ENCODE measurements at places on chromosomes 1 and 21. TPM values are rescaled to one million over a fixed set of nuclear protein-coding genes. Genes with fewer than 3 reads are reported as not detected.

LDLRAD1 gene
- polyA plus RNA-seq, result not detected

TNFRSF8 gene
- not detected for polyA plus RNA-seq

LGALS8 gene
- polyA plus RNA-seq, result 46.8 TPM

ZSWIM5 gene
- polyA plus RNA-seq, result 0.09 TPM

IRF6 gene
- 0.42 TPM for polyA plus RNA-seq

EVA1C gene
- 23.9 TPM for polyA plus RNA-seq

PDPN gene
- not detected for polyA plus RNA-seq

AGT gene
- polyA plus RNA-seq, result not detected

VCAM1 gene
- not detected for polyA plus RNA-seq

SLFNL1 gene
- not detected for polyA plus RNA-seq

ZNF648 gene
- not detected for polyA plus RNA-seq

BLACAT1 gene
- not detected for polyA plus RNA-seq

KCNE1 gene
- polyA plus RNA-seq, result not detected

KRTAP19-3 gene
- not detected for polyA plus RNA-seq

MTFR1L gene
- polyA plus RNA-seq, result 58.4 TPM

OR2G3 gene
- not detected for polyA plus RNA-seq

OR2W3 gene
- polyA plus RNA-seq, result not detected

PGBD5 gene
- not detected for polyA plus RNA-seq

EVI5 gene
- 0.21 TPM for polyA plus RNA-seq

TRAF3IP3 gene
- polyA plus RNA-seq, result 487 TPM

UTP25 gene
- 3.7 TPM for polyA plus RNA-seq

GPX7 gene
- 34.1 TPM for polyA plus RNA-seq

CAPN9 gene
- polyA plus RNA-seq, result not detected

HSD11B1 gene
- polyA plus RNA-seq, result 7.3 TPM

MAP1LC3C gene
- polyA plus RNA-seq, result not detected

RNU1-4 gene
- polyA plus RNA-seq, result not detected

TPTE gene
- polyA plus RNA-seq, result not detected

MYBPH gene
- polyA plus RNA-seq, result not detected

PROK1 gene
- not detected for polyA plus RNA-seq

INAVA gene
- 0.70 TPM for polyA plus RNA-seq

AMY1A gene
- polyA plus RNA-seq, result not detected

ICOSLG gene
- 4.1 TPM for polyA plus RNA-seq

CYP4A11 gene
- polyA plus RNA-seq, result not detected

SPATA46 gene
- not detected for polyA plus RNA-seq

SLAMF7 gene
- polyA plus RNA-seq, result 2.8 TPM

SFN gene
- not detected for polyA plus RNA-seq

CELA2A gene
- not detected for polyA plus RNA-seq

CRP gene
- polyA plus RNA-seq, result not detected

COL8A2 gene
- not detected for polyA plus RNA-seq

LRRN2 gene
- not detected for polyA plus RNA-seq

DYNLT5 gene
- polyA plus RNA-seq, result not detected

SCYL3 gene
- polyA plus RNA-seq, result 14.4 TPM

ASAP3 gene
- polyA plus RNA-seq, result 1.4 TPM

RXFP4 gene
- polyA plus RNA-seq, result not detected
